ENCODE measurements at places on chromosomes 13 and 19.

- DNase-seq = peak; percentile 63
Measured at GRCh38 chr19:3324405-3324856, 42.0 kb upstream of the NFIC start.

GRCh38 chr19:54430306-54431254, 15.3 kb downstream of the TTYH1 start:
- DNase-seq = no peak

GRCh38 chr13:50015258-50015657, at the start of gene KCNRG:
TSS of gene KCNRG (plus strand) at chr13:50015444. CDS start at chr13:50015494, 50 bp downstream.
- no peak for DNase-seq

GRCh38 chr13:28117689-28118377, 17.5 kb upstream of the FLT3 start:
- DNase-seq = no peak

DNA sequence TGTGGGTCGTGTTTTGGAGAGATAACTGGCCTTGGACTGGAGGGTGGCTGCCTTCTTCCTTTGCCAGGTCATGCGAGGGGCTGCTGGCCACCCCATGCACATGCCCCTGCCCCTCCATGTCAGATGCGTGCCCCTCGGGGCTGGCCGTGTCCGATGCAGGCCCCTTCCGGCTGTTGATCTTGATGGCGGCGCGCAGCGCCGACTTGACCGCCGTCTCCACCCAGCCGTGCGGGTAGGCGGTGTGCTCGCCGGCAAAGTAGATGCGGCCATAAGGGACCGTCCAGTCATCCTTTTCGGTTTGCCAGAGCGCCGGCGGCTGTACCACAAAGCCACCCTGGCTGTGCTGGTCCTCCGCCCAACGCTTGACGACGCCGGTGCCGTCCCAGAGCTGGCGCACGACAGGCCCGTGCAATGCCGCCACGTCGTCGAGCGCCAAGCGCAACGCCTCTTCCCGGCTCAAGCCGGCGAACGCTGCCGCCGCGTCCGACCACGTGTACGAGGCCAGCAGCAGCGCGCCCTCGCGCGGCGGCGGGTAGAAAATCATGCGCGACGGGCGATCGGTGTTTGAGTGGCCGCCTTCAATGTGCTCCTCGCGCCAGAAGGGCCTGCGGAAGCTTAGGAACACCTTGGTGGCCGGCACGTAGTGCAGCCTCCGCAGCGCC, 6.9 kb downstream of the IL4I1 start:
- DNase-seq = peak; percentile 74

- DNase-seq = no peak
Measured at GRCh38 chr19:2352121-2352520, 7.9 kb upstream of the TMPRSS9 start.

DNA sequence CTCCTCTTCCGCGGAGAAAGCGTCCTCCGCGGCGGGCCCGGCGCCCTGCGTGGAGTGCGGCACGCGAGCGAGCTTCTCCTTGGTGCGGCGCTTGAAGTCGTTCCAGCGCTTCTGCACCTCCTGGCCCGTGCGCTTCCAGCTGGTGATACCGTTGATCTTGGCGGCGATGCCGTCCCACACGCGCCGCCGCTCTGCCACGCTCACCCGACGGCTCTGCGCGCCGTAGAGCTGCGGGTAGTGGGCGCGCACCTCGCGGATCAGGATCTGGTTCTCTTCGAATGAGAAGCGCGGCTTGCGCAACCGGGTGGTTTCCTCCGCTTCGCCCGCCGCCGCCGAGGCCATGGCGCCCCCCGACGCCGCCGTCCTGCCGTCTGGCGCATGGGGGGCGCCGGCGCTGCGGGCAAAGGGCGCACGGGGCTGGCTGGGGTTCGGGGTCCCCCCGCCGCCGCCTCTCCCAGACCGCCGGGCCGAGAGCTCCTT, 941 bp downstream of the MYPOP start:
- peak; percentile 43 for DNase-seq

DNA sequence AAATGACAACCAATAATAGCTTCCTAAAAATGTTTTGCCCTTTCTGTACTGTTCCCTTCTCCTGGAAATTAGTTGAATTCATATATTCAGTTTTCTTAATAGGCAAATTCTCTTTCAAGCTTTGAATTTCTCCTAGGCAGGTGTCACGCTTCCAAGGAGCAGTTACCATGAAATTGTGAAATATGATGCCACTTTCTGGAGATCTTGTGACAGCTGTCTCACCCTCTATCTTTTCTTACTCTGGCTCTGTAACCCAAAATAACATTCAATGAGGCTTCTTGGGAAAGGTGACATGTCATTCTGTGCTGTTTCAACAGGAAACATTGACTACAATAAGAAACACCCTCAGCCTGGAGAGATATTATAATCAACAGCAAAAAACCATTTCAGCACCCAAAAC, 80.3 kb upstream of the MRI1 start:
- DNase-seq = no peak
